Activated CD8-positive, alpha-beta T cell treated with anti-CD3 and anti-CD28 coated beads for 36 hours (primary cell): ENCODE measurements at places on chromosomes 11 and 22.
A peak's percentile ranks its signal among the peaks of the same experiment; 100 is the strongest.

GRCh38 chr11:12241401-12241800, 131.0 kb downstream of the MICAL2 start:
- no peak for DNase-seq

DNA sequence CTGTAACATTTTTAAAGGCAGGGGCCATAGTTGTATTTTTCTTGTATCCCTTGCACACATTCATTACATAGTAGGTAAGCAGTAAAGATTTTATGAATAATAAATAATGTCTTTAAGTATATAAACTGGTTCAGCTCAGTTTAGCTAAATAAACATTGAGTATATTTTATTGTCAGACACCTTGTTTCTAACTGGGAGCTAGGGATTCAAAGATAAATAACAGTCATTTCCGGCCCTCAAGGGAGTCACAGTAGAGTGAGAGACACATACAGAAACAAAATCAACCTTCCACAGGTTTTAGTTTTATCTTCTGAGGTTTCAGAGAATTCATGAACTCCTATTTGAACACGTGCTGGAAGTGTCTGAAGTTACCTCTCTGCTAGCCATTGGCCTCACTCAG, 760.2 kb downstream of the DLG2 start:
- no peak for DNase-seq

- no peak for DNase-seq
These were observed 90.7 kb downstream of the SNX19 start for GRCh38 chr11:130825561-130825960.

- no peak for DNase-seq
These were observed 191.2 kb upstream of the NCAM1 start for GRCh38 chr11:112770033-112770432.

- DNase-seq: peak; percentile 62
These were observed 680.9 kb upstream of the ANO5 start for GRCh38 chr11:21511835-21512440.

GRCh38 chr22:42344361-42344905, 74.0 kb upstream of the TCF20 start:
- DNase-seq: no peak

DNA sequence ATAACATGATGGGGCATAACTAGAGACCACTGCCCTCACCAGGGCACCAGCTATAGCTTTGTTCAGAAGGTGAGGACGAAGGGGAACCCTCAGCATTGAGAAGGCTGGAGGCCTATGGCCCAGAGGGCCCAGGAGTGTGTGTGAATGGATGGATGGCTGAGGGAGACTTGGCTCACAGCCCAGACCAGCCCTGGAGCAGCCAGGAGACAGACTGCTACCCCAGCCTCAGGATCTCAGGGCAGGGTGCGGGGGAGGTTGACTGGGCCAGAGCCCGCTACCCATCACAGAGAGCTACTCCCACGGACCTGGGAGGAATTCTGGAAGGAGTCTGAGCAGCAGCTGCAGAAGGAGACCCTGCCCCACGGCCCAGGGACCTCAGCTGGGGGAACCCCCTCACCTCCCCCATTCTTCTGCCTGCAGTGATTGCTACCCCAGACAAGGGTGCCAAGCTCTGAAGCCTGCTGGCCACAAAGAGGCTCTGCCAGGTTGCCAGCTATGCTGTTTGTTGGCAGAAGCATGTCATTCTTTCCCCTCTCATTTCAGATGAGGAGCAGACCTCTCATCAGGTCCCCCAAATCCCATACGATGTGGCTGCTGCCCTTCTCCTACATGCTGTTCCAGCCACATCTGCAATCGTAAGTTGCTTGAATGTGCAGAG, 5.4 kb upstream of the CSDC2 start:
- DNase-seq: no peak

DNA sequence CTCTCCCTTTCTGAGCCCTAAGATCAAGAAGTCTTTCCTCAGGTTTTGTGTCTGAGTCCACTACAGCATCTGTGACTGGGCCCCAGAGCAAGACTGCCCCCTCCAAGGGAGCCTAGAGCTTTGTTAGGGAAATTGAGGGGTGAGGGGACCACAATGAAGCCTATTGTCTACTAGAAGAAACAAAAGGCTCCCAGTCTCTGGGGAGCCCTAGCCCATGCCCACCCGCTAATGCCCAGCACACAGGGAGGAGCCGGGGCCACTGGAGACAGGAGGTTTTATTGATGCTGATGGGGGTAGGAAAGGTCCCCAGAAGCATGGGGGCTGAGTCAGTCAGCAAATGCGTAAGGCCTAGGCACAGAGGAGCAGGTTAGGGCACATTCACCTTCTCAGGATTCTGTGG, 14.0 kb downstream of the RHOG start:
- no peak for DNase-seq
